ENCODE measurements at places on chromosomes 4 and X. TPM values are rescaled to one million over a fixed set of nuclear protein-coding genes. Genes with fewer than 3 reads are reported as not detected.

DNA sequence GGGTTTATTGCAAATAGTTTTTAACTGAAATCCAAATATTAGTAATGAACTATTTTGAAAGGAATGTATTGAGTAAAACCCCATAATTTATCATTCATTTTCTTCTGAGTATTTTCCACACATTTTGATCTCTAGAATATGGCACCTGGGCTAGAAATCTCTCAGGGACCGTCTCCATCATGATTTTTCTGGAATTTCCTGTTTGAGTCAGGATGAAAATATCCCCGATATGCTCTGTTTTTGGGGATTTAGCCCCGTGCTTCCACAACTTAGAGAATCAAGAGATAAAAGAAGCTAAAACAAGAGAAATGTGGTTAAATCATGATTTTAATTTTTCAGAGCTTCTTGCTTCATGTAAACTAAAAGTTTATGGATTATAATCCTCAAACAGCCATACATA, 114.2 kb downstream of the SPCS3 start:
- no peak overlapping the region for H3K4me3 ChIP-seq
- no peaks in the 10 kb centered on the region for H3K36me3 ChIP-seq
- no peak overlapping the region for H3K27ac ChIP-seq
- H3K27me3 ChIP-seq: no peaks in the 10 kb centered on the region

- no peak overlapping the region for H3K27ac ChIP-seq
- no peak for DNase-seq
- no peaks in the 10 kb centered on the region for H3K27me3 ChIP-seq
Measured at GRCh38 chrX:75228854-75229253, 45.0 kb upstream of the UPRT start.

Gene CYBB
- total RNA-seq: not detected

DNA sequence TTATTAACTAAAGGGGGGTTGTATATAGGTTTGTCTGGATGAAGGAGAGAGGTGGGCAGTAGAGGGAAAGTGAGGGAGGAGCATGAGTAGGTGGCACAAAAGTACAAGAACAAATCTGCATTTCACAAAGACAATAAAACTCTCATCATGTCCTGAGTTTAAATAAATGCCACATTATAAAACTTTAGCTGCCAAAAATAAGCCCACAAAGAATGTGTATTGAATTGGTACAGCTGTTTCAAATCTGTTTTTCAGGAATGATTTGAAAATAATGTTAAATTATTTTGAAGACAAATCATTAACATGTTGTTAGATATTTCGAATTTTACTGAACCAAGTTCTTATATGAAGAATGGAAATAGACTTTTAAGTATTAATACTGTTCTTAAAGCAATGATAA, 5.8 kb downstream of the CNKSR2 start:
- no peak overlapping the region for H3K27ac ChIP-seq
- DNase-seq: no peak
- no peaks in the 10 kb centered on the region for H3K36me3 ChIP-seq
- H3K4me1 ChIP-seq: peaks cover 38% of the 10 kb centered on the region

- H3K27me3 ChIP-seq: no peaks in the 10 kb centered on the region
- no peak for DNase-seq
- no peaks in the 10 kb centered on the region for H3K36me3 ChIP-seq
- H3K27ac ChIP-seq: no peak overlapping the region
Measured at GRCh38 chr4:182478475-182478874, 235.3 kb downstream of the TENM3 start.

- DNase-seq: no peak
- no peak overlapping the region for H3K27ac ChIP-seq
- peaks cover 2% of the 10 kb centered on the region for H3K27me3 ChIP-seq
- H3K4me3 ChIP-seq: no peak overlapping the region
- H3K36me3 ChIP-seq: no peaks in the 10 kb centered on the region
Measured at GRCh38 chr4:94968493-94968892, 210.7 kb downstream of the BMPR1B start.

- no peak overlapping the region for H3K4me3 ChIP-seq
- no peaks in the 10 kb centered on the region for H3K27me3 ChIP-seq
- DNase-seq: no peak
- H3K4me1 ChIP-seq: peaks cover 5% of the 10 kb centered on the region
Measured at GRCh38 chr4:36753048-36753447, 471.6 kb downstream of the DTHD1 start.

DNA sequence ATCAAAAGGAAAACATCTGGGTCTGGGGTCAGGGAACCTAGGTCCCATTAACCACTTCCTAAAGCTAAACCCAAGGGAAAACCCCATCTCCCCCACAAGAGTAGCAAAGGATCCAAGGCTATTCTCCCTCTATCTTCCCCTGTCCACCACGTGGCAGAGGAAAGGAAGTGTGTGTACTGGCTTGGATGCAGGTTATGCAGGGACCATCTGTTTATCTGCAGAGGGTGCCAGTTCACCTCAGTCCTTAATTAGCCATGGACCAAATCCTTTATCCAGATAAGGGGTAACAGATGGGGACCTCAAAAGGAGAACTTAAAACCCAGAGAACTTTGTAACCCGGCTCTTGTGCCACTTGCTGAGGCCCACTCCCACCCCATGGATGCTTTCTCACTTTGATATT, 135.3 kb downstream of the ZNF518B start:
- no peaks in the 10 kb centered on the region for H3K27me3 ChIP-seq
- no peaks in the 10 kb centered on the region for H3K36me3 ChIP-seq
- H3K27ac ChIP-seq: no peak overlapping the region
- no peak overlapping the region for H3K4me3 ChIP-seq
- no peaks in the 10 kb centered on the region for H3K4me1 ChIP-seq

- no peaks in the 10 kb centered on the region for H3K4me1 ChIP-seq
- H3K27me3 ChIP-seq: peaks cover 1% of the 10 kb centered on the region
- H3K4me3 ChIP-seq: no peak overlapping the region
- DNase-seq: no peak
Measured at GRCh38 chr4:155738548-155738947, 20.3 kb upstream of the GUCY1B1 start.

GRCh38 chr4:88967883-88968331, 89.1 kb downstream of the FAM13A start:
- H3K4me1 ChIP-seq: peaks cover 5% of the 10 kb centered on the region
- H3K27ac ChIP-seq: no peak overlapping the region
- no peak for DNase-seq
- H3K36me3 ChIP-seq: no peaks in the 10 kb centered on the region
- no peaks in the 10 kb centered on the region for H3K27me3 ChIP-seq
- H3K4me3 ChIP-seq: no peak overlapping the region

- no peaks in the 10 kb centered on the region for H3K27me3 ChIP-seq
- no peaks in the 10 kb centered on the region for H3K36me3 ChIP-seq
- no peak for DNase-seq
- no peak overlapping the region for H3K4me3 ChIP-seq
- H3K27ac ChIP-seq: no peak overlapping the region
- no peaks in the 10 kb centered on the region for H3K4me1 ChIP-seq
Measured at GRCh38 chr4:156946516-156947424, 24.8 kb downstream of the PDGFC start.

DNA sequence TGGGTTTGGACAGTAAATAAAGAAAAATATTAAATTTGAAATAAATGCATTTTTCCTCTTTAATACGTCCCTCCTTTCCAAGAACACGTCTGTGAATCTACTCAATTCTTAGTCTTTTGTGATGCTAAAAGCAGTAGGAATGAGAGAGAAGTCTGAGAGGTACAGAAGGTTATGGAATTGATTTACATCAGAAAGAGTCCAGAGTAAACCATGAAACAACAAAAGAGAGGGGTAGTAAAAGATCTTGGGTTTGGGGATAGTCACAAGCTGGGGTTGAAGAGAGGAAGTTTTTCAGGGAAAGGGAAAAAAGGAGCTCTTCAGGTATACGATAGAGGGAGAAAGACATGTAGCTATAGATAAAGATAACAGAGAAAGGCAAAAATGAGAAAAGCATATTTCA, 215.4 kb downstream of the RAB28 start:
- H3K4me3 ChIP-seq: no peak overlapping the region
- no peak for DNase-seq
- no peaks in the 10 kb centered on the region for H3K4me1 ChIP-seq
- no peaks in the 10 kb centered on the region for H3K27me3 ChIP-seq

DNA sequence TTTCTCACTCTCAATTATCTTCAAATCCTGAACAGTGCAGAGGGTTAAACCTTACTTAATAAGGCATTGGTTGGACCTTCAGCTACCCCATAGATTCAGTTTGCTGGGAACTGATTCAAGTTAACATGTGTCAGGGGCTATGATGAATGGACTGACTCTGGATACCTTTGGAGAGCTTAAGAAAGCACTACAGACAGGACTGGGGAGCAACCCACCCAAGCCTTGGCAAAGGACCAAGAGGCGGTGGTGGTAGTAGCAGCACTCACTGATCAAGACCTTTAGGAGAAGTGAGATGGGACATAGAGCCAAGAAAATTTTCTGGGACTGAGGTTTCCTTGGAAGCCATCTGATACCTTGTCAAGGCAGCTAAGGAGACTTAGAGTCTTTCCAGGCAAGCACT, 43.0 kb upstream of the TAPT1 start:
- no peak overlapping the region for H3K27ac ChIP-seq
- H3K4me1 ChIP-seq: peaks cover 3% of the 10 kb centered on the region
- H3K27me3 ChIP-seq: no peaks in the 10 kb centered on the region
- DNase-seq: no peak

DNA sequence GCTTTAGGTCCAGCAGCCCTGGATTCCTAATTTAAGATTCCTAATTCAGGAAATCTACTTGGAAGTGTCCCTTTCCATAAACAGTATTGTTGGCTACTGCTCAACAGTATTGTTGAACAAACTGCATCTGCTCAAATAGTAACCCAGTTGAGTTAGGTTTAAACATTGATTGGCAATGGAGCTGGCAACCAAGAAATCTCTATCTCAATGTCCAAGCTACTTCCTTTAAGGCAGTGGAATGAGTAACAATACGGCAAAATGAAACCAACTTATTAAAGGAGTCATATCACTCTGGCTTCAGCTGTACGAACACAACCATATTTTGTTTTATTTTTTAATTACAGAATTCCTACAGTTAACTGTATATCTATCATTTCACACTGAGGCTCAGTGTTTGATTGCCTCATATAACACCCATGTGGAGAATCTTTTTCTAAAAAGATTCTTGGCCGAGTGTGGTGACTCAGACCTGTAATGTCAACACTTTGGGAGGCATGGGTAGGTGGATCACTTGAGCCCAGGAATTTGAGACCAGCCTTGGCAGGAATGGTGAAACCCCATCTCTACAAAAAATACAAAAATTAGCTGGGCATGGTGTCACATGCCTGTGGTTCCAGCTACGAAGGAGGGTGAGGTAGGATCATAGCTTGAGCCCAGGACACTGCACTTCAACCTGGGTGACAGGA, 71.7 kb upstream of the IL13RA1 start:
- no peaks in the 10 kb centered on the region for H3K27me3 ChIP-seq
- no peak overlapping the region for H3K27ac ChIP-seq
- H3K4me3 ChIP-seq: no peak overlapping the region
- no peaks in the 10 kb centered on the region for H3K4me1 ChIP-seq
- H3K36me3 ChIP-seq: peaks cover 16% of the 10 kb centered on the region

DNA sequence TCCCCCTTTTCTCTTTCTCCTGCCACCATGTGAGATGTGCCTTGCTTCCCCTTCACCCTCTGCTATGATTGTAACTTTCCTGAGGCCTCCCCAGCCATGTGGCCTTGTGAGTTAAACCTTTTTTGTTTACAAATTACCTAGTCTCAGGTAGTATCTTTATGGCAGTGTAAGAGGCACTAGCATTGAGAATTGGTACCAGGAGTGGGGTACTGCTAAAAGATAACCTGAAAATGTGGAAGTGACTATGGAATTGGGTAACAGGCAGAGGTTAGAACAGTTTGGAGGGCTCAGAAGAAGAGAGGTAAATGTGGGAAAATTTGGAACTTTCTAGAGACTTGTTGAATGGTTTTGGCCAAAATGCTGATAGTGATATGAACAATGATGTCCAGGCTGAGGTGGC, 182.0 kb downstream of the CHM start:
- DNase-seq: no peak
- H3K27me3 ChIP-seq: no peaks in the 10 kb centered on the region
- H3K4me3 ChIP-seq: no peak overlapping the region
- peaks cover 45% of the 10 kb centered on the region for H3K36me3 ChIP-seq

GRCh38 chr4:82810176-82810575, 11.6 kb upstream of the SCD5 start:
- H3K4me3 ChIP-seq: no peak overlapping the region
- no peak for DNase-seq
- no peaks in the 10 kb centered on the region for H3K27me3 ChIP-seq

Gene UGT2A1
- not detected for total RNA-seq

Gene PCDH10
- total RNA-seq: not detected

Gene PDZD11
- 23.6 TPM for total RNA-seq
